ENCODE measurements at places on chromosomes 4 and X.

GRCh38 chr4:86910820-86911684 lies 18.8 kb upstream of the C4orf36 start:
- DNase-seq = no peak

DNA sequence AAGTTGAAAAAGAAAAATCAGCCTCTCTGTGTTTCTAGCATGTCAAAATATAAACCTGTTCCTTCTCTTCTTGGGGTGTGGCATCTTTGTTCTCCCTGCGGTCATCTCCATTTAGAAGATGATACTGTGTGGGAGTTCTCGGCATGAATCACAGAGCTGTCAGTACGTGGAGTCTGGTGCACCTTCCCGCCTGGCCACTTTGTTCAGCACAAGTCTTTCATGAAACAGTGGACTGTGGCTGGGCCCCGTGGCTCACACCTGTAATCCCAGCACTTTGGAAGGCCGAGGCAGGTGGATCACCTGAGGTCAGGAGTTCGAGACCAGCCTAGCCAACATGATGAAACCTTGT lies 166.5 kb downstream of the MAML3 start:
- no peak for DNase-seq

DNA sequence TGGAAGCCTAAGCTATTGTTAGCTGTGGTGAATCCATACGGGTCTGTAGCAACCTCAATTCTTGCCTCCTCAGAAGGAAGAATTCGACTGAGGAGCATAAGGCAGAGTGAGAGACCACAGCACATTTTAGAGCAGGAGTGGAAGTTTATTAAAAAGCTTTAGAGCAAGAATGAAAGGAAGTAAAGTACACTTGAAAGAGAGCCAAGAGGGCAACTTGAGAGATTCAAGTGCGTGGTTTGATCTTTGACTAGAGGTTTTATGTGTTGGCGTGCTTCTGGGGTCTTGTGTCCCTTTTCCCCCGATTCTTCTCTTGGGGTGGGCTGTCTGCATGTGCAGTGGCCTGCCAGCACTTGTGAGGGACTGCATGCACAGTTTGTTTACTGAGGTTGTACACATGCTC lies 880.6 kb upstream of the INTU start:
- DNase-seq = no peak

- no peak for DNase-seq
Measured at GRCh38 chrX:103607364-103608305, at the start of gene TCEAL3. Gene TCEAL3 (plus strand): TSS chrX:103607963. CDS start chrX:103609065, 1,102 bp downstream.

DNA sequence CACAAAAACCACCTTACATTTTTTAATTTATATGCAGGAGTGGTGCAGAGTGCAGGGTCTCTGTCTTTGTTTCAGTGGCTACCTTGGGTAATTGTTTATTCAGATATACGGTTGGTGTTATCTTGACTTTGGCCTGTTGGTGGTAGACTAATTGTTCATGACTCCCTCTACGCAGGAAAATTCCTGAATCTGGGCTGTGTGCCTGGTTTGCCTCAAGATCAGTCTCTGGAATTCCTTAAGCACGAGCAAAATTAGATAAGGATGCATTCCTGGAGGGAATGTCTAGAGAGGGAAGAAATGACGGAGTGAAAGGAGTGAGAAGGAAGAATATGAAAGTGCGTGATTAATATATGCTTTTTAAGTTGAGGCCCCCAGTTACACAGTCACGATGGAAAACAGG lies 576.9 kb upstream of the PCDH10 start:
- peak; percentile 18 for DNase-seq

DNA sequence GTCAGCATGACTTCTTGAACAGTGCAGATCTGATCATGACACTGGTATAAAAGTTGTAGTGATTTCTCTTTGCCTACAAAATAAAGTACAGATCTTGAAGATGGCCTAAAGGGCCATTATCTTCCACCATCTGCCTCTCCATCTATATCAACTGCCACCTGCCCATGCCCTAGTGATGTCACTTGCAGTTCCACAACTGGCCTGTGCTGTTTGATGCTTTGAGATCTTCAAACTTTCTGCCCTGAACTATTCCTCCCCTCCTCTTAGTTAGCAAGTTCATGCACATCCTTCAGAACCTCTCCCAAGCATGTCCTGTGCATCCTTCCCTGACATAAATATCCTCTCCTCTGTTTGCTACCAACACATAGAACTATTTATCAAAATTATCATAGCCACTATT lies 217.0 kb downstream of the SOWAHB start:
- DNase-seq = no peak

GRCh38 chr4:78219825-78220224 lies 162.7 kb downstream of the FRAS1 start:
- DNase-seq = no peak

GRCh38 chr4:133555671-133556070 lies 406.6 kb downstream of the PCDH10 start:
- DNase-seq = no peak

GRCh38 chr4:82403725-82404124 lies 26.5 kb downstream of the HNRNPDL start:
- DNase-seq = no peak

GRCh38 chrX:38732866-38733265 lies 68.4 kb upstream of the MID1IP1 start:
- DNase-seq = no peak

DNA sequence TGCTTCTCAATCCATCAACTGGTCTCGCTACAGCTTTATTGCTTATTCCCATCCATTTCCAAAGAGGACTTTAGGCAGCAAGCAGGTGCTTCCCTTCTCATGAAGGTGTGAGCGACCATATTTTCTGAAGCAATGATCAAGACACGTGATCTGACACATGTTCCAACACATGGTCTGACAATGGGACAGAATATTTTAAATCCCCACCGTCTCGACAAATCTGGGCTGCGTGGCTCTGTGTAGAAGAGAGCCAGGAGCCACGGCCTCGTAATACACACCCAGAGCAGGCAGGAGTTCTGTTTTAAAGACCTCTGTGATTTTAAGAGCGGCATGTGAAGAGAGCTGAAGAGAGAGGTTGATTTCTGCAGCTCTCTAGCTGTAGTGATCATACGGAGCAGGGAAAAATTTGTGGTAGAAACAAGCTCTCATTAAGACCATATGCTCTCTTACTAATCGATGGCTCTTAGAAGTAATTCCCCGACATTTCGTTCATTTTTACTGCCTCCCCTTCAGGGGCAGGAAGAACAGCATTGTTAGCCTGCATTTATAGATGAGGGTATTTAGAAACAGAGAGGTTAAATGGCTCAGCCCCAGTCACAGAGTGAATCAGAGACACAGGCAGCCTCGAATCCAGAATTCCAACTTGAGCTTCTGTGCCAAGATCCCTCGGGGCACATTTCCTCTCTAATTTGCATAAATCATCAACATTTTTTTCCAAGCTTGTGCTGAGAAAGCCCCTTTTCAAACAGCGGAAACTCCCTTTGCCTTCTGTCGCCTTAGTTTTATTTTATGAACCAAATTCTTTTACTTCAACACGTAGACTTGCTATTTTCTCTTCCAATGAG lies 91.0 kb upstream of the BCOR start:
- DNase-seq = no peak

- DNase-seq = no peak
Measured at GRCh38 chr4:145440292-145441007, 41.2 kb upstream of the SMAD1 start.

- DNase-seq = no peak
Measured at GRCh38 chr4:171035909-171036308, 777.3 kb upstream of the GALNTL6 start.

GRCh38 chr4:33054656-33055196 lies 2334.6 kb downstream of the PCDH7 start:
- DNase-seq = no peak

GRCh38 chr4:113990886-113991285 lies 11.4 kb upstream of the ARSJ start:
- DNase-seq = no peak

GRCh38 chr4:10020106-10020505 lies 1.2 kb downstream of the SLC2A9 start:
- DNase-seq = no peak

DNA sequence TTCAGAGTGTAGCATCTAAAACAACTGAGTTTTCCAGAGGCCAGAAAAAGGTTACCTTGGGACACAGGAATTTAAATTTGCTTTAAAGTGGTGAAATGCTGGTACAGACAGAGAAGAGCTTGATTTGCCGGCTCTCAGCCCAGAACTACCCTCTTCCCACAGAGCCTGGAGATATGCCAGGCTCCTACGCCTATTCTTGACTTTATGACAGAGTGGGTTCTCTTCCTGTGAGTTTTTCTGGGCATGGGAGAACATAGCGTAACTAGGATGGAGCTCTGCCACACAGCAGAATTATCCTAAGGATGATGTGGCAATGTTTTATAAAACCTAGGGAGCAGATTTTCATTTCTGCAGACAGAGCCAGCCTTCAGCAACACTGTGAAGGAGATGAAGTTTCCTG lies 241.8 kb downstream of the GRIA3 start:
- no peak for DNase-seq

- no peak for DNase-seq
Measured at GRCh38 chrX:107153005-107153404, 34.4 kb upstream of the RBM41 start.

DNA sequence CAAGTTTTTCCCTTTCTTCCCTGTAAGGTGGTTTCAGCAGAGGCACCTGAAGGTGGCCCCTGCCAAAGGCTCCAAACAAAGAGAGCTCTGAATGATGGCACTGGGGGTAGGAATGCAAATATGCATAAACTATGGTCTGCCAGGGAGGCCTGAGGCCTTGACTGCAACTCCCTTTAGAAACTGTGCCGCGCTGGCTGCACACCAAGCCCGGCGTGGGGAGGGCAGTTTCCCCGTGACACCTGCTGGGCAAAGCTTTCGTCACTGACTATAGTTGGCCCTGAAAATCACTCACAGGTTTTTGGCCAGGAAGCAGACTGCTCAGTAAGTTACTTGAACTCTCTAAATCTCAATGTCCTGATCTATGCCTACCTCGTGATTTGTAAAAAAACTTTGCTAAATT lies 97.8 kb upstream of the ATOH1 start:
- no peak for DNase-seq

DNA sequence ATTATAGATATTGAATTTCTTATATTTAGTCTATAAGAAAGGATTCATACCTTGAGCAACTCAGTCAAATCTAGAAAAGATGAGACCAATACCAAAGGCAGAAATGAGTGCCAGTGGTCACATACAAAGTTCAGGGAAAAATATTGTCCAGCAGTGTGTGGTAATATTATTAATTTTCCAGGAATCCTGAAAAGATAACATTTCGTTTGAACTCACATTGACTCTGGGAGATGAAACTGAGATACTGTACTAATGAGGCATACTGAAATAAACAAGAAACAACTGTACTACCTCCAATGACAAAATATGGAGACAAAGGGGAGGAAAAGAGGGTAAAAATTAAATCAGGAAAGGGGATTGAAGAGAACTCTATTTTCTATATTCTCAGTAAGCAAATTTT lies 212.4 kb downstream of the TRAM1L1 start:
- no peak for DNase-seq

DNA sequence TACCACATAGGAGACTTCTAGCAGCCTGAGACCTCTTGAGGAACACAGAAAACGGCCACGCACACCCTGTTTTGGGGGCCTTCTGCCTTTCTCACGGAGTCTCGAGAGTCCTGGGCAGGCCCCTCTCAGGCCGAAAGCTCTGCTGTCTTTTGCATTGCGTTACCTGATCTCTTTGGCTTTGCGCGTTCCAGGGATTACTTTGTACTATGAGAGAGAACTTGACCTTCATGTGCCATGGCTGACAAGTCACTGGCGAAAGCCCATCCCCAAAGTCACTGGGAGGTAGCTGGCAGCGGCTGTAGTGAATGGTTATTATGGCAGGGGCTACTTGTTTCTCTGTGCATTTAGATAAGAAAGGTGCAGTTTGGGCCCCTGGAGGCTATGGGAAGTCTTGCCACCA lies 8.0 kb upstream of the NAT8L start:
- DNase-seq = no peak

DNA sequence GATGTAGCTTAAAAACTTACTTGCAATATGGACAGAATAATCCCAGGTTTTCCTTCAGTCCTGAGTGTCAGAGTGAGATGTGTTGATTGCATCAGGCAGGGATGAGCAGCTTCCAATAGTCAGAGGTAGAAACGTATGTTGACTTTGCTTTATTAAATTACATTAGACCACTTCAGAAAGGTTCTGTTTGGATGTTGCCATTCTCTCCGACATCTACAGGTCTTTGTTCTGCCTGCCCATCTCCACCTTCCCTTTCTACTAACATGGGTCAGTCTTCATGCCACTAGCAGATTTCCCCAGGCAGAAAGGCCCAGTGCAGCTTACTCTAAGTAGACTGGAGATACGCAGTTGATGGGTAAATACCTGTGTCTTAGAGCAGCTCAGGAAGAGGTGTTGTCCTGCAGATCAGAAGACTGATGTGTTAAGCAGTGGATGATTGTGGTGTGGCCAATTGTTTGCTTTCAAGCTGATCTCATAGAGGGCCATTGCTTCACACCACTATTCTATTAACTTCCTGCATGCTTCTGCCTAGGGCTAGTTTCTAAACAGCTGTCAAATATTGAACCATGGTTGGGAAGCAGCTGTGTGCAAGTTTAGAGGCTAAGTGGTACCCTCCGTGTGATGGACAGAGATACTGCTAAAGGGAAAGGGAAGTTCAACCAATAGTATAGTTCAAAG lies 1.8 kb downstream of the FRMPD4 start:
- no peak for DNase-seq

DNA sequence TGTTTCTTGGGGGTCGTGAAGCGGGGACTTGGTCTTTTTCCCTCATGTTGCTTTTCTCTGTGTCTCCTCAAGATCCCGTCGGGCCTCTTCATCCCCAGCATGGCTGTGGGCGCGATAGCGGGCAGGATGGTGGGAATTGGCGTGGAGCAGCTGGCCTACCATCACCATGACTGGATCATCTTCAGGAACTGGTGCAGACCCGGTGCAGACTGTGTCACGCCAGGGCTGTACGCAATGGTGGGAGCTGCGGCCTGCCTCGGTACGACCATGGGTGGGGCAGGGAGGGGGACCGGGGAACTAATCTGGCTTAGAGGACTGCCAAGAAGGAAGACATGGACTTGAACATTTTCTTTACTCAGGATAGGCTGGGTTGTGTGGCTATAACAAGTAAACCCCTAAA lies 55.6 kb downstream of the CLCN4 start:
- no peak for DNase-seq

GRCh38 chr4:12965334-12965733 lies 518.8 kb downstream of the RAB28 start:
- DNase-seq = no peak

GRCh38 chrX:24965372-24965771 lies 50.4 kb downstream of the ARX start:
- DNase-seq = no peak

DNA sequence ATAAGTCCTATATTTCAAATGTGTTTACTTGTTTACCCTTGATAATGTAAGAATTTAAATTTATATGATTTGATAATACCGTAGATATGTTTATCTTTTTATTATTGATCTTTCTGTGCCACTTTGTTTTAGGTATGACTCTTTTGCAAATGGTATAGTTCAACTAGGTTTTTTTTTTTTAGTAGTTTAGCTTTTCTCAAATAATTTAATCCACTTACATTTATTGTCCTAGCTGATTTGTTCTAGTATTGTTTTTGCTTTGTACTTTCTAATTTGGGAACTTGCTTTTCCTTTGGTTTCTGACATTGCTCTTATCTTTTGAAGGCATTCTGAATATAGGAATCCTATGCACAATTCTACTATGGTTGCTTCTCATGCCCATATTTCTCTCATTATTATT lies 98.9 kb upstream of the NAP1L5 start:
- no peak for DNase-seq

- DNase-seq = no peak
Measured at GRCh38 chr4:115233600-115233999, 120.2 kb upstream of the NDST4 start.

- DNase-seq = no peak
Measured at GRCh38 chr4:173505924-173506518, 24.0 kb downstream of the HAND2 start.

GRCh38 chr4:2257361-2258081 lies 4.4 kb downstream of the MXD4 start:
- DNase-seq = no peak

- DNase-seq = no peak
Measured at GRCh38 chr4:42710329-42710728, 53.4 kb upstream of the ATP8A1 start.
